ENCODE measurements at places on chromosomes 6 and 20.

GRCh38 chr20:41275301-41275731, 42.2 kb downstream of the ZHX3 start:
- DNase-seq: no peak

GRCh38 chr6:3324262-3324942, 65.7 kb downstream of the PSMG4 start:
- DNase-seq: no peak

DNA sequence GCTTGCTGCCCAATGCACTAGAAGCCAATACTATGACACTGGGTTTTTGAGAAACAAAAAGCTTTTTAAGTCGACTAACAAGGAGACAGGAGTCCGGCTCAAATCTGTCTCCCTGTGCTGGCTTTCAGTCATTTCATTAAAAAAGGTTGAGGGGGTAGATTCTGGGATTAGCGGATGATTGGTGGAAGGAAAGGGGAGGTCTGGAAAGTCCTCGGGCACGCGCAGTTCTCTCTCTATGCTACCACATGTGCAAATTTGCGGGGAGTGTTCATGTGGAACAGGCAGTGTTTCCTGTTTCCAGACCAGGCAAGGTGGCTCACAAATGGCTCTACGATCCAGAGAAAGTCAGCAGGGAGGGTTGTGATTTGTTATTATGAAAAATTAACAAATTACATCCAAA, 89.1 kb upstream of the TOX2 start:
- no peak for DNase-seq

DNA sequence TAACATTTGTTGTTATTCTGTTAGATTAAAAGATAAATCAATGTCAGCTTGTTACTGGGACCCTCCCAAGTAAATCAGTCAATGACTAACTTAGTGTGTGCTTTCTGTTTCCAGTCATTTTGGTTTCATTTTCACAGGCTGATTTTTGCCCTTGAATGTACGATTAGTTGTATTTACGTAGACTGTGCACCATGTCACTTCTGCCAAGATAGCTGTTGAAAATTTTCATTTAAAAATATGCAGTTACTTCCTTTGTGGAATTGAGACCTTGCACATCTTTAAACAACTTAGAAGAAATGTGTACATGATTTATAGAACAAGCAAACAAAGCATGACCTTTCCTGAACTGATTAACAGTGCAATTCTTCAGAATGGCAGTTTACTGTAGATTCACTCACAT, 944.8 kb upstream of the CITED2 start:
- DNase-seq: no peak

- no peak for DNase-seq
Measured at GRCh38 chr6:124536842-124537191, 425.4 kb upstream of the RNF217 start.

- no peak for DNase-seq
Measured at GRCh38 chr6:14626556-14626955, 509.0 kb downstream of the CD83 start.

GRCh38 chr20:8234580-8234979, 102.5 kb downstream of the PLCB1 start:
- no peak for DNase-seq

DNA sequence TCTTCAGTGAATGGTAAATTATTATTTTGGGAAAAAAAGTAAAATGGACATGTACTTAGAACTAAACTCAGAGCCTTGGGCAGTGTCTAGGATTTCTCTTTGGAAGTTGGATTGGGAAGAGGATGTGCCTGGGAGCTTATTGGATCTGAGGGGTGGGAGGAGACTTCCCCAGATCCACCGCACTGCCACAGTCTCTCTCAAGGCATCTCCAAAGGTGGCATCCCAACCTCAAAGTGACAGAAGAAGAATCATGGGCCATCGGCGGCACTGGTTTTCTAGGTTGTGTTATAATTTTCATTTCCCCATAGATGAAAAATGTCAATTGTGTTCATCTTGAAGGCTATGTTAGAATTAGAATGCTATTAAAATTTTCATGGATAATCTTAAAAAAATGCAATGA, 66.8 kb upstream of the CD93 start:
- no peak for DNase-seq

GRCh38 chr20:38402816-38403215, 32.3 kb downstream of the SNHG17 start:
- DNase-seq: no peak

All from esophagus squamous epithelium (tissue), 5 donors.